Activated T-cell treated with anti-CD3 and anti-CD28 coated beads, Interleukin-2, amount 50 U/mL, for 48 hours (primary cell): ENCODE measurements at places on chromosomes 16 and 17.

GRCh38 chr17:76164331-76164730 lies 23.3 kb upstream of the FOXJ1 start:
- no peak for DNase-seq

- no peak for DNase-seq
Measured at GRCh38 chr17:61650749-61651148, 59.7 kb upstream of the NACA2 start.

DNA sequence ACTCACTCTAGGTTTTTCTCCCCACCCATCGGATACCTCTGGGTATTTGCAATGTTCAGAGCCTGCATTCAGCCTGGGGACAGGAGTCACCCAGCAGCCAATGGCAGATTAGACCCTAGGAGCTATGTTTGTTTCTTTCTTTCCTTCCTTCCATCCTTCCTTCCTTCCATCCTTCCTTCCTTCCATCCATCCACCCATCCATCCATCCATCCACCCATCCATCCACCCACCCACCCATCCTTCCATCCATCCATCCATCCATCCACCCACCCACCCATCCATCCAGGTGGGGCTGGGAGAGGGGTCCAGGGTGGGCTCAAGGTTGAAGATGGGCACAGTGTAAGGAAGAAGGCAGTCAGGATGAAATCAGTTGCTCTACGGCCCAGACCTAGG lies 39.9 kb downstream of the TIMM22 start:
- DNase-seq = no peak

GRCh38 chr16:75250809-75251279 lies 580 bp downstream of the BCAR1 start:
- no peak for DNase-seq

DNA sequence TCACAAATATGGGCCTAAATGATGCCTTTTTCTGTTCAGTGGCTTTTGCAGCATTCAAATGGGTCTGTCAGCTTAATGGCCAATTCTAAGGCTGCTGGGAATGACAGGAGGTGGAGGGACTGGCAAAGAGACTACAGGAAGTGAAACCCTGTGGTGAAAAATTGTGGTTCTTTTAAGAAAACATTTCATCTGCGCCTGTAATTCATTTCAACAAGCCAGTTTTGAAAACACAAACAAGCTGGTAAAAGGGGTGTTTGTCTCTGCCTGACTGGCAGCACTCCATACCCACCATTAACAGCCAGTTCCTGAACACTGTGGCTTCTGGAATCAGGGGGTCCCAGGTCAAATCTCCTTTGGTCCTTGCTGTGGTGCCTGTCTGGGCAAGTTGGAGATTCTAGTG lies 3.6 kb upstream of the KDM8 start:
- DNase-seq = no peak

DNA sequence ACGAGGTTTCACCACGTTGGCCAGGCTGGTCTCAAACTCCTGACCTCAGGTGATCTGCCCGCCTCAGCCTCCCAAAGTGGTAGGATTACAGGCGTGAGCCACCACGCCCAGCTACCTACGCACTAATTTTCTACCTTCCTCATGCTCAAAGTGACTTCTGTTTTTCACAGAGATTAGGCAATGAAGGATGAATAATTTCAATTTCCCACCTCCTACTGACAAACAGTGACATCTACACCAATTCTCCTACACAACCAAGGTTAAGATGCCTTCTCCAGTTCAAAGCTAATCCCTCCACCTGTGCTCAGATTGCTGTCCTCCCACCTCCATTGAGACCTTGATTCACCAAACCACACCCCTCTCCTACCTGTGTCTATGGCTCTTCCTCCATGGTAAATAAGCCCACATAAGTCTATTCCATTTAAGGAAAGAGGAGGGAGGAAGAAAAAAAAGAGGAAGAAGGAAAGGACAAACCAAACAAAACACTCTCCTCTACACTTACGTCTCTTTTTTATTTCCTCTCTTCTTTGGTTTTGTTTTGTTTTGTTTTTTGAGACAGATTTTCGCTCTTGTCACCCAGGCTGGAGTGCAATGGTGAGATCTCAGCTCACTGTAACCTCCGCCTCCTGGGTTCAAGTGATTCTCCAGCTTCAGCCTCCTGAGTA lies 5.5 kb upstream of the MED11 start:
- no peak for DNase-seq

DNA sequence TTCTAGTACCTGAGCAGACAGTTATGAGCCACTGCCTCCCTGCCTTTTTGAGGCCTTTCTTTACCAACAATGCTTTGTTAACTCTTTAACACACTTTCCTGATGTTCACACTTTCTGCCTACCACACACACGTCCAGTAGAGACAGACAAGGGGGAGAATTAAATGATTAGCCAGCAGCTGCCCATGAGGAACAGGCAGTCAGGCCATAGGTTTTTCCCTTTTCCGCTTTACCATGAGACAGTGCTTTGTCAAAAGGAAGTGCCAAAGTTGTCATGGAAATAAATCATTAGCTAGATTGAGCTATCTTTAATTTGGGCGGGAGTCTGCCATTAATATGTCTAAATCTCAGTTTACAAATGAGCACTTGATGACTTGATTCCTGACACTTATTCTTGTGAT lies 102.1 kb downstream of the PITPNC1 start:
- no peak for DNase-seq

GRCh38 chr17:72467841-72468653 lies 347.2 kb downstream of the SOX9 start:
- no peak for DNase-seq

DNA sequence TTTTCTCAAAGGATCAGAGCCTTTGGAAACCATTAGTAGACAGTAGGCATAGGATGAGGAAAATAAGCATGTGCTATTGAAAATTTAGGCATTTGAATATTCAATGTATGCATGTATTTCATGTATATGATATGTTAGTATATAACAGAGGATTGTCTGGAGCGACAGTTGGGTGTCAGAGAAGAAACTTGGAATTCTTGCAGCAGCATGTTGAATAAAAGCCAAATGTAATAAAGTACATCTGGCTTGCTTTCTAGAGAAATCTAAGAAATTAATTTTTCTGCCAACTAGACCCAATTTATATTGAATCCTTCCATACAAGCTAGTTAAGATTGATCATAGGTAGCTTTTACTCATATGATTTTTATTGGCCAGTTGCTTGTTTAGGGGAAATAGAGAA lies 578.8 kb downstream of the CDH11 start:
- no peak for DNase-seq

GRCh38 chr17:78947235-78948149 lies 22.3 kb upstream of the TIMP2 start:
- no peak for DNase-seq

DNA sequence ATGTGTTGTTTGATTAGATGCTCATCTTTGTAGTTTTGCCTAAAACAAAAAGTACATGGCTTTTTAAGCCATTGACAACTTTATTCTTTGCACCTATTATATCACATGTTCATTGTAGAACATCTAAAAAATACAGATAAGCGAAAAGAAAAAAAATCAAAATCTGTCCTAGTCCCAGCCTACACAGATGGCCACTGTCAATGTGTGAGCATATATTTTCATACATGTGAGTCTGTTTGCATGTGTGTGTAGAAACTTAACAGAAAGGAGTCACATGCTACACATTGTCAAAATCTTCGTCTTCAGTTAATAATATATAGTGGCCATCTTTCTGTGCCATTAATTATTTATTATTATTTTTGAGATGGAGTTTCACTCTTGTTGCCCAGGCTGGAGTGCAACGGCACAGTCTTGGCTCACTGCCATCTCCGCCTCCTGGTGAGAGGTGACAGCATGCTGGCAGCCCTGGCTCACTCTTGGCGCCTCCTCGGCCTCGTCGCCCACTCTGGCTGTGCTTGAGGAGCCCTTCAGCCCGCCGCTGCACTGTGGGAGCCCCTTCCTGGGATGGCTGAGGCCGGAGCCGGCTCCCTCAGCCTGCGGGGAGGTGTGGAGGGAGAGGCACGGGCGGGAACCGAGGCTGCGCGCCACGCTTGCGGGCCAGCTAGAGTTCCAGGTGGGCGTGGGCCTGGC lies 68.5 kb upstream of the AMZ2 start:
- no peak for DNase-seq

GRCh38 chr16:11051430-11051829 lies 107.1 kb downstream of the CLEC16A start:
- no peak for DNase-seq

- no peak for DNase-seq
Measured at GRCh38 chr16:50301626-50302471, 35.5 kb downstream of the ADCY7 start.
